ENCODE measurements at places on chromosomes 3 and 15.

DNA sequence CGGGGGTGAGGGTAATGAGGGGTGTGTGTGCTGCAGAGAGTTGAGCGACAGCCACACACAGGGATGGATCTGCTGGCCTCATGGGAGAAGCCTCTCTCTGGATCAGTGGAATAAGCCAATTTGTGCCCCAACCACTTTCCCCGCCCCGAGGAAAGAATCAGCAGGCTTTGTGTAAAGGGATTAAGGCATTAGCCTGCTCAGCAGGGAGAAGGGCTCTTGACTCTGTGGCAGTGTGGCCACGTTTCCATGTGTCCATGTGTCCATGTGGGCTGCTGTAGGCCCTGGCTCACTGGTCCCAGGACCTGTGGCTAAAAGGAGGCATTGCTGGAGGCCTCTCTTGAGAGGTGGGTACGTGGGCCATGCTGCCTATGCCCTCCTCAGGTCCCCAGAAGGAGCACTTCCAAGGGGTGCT is 104.7 kb downstream of the HMG20A start:
- no peak for DNase-seq

GRCh38 chr3:132231633-132232032 is 85.6 kb upstream of the ACP3 start:
- DNase-seq, result peak; percentile 9

GRCh38 chr3:147216143-147216673 is 190.1 kb downstream of the ZIC4 start:
- DNase-seq, result no peak

DNA sequence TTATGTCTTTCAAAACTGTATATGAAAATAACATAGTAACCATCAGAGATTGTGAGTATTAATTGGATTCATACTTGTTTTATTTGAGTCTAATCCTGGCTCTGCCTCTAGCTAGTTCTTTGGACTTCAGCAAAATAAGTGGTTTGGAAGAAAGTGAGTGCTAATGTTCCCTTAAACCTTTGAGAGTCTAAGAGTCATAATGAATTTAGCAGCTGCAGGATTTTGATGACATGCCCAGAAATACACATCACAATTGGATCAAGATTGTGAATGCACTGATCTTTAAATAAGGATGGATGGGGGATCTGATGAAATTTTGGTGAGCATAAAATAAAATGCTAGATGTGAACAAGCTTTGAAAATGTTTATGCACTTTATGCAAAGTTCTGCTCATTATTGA is 79.9 kb upstream of the FAM98B start:
- DNase-seq, result no peak

DNA sequence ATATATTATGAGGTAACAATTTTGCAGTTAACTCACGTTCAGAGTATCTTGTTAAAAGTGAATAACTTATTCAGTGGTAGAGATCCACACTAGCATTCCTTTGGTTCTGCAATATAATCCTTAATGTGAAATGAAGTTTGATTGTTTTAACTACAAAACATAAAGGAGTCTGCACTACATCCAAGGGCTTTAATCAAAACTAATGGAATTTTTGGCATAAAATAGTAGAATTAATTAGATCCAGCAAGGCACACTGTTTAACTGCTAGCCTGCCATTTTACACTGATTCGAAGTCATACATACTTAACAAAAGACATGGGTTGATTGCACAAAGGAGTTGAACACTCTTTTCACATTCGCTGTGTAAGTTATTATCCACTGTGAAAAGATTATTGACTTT is 263.0 kb upstream of the ROBO2 start:
- DNase-seq, result no peak

GRCh38 chr15:47366884-47367283 is 350.4 kb upstream of the SEMA6D start:
- DNase-seq, result no peak

DNA sequence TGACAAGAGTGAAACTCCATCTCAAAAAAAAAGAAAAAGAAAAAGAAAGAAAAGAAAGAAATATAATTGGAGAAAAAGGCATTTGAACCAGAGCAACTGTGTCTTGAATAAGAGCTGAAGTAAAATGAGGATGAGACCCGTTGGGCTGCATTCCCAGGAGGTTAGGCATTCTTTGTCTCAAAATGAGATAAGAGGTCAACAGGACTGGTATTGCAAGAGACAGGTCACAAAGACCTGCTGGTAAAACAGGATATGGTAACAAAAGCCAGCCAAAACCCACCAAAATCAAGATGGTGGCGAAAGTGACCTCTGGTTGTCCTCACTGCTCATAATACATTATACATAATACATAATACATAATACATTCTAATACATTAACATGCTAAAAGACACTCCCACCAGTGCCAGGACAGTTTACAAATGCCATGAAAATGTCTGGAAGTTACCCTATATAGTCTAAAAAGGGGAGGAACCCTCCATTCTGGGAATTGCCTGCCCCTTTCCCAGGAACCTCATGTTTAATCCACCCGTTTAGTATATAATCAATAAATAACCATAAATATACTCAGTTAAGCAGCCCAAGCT is 8.6 kb upstream of the TIPIN start:
- no peak for DNase-seq

DNA sequence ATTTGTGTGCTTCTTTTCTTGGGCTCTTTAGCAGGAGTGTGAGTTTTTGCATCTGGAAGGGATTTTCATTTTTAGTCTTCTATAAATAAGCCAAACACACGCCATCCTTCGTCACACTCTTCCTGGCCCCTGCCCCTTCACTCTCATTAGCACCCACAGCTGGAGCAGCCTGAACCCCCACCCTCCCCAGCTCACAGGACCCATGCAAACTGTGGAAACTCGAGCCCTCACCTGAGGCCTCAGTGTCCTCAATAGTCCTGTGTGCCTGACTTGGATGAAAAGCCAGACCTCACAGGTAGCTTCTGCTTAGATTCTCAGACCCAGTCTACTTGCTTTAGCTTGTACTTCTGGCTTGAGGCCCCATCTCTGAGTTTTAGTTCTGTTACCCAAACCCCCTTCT is 167.9 kb downstream of the MTHFS start:
- no peak for DNase-seq

DNA sequence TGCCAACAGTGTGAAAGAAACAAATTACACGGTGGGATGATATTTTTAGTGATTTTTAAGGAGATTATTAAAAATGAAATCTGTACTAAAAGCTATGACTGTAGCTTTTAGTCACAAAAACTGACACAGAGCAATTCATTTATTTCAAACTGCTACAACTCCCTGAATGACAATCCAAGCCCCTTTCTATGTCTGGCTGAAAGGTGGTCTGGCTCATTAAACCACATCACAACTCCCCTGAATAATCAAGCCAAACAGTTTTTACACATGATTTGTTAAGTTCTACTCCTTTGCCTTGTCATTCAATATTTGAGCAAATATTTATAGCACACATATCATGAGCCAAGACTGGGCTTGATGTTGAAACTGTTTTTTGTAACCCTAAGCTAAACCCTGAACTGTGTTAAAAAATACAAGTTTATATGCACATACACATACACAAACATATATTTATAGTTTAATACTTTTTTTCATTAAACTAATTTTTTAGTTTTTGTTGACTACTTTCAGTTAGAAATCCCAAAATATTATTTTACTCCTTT is 125.5 kb downstream of the RBMS3 start:
- no peak for DNase-seq

DNA sequence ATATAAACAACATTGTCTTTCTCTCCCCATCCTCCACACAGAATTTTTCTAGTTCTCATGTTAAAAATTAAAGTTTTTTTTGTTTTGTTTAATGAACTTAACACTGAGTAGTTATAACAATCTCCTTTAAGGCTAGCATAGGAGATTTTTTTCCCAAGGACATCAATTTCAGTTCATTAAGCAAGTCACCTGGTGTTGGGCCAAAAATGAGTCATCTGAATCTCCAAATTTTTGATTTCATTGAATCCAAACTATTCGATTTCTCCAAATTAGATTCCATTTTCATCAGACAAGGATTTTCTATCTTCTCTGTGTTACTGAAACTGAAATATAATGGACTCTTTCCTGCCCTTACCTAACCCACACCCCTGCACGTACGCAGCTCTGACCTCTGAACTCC is 631.4 kb upstream of the MDFIC2 start:
- no peak for DNase-seq

- DNase-seq, result no peak
These were observed 756.3 kb downstream of the VGLL3 start for GRCh38 chr3:86234506-86235254.

GRCh38 chr3:57752307-57752706 is 3.8 kb upstream of the SLMAP start:
- no peak for DNase-seq

DNA sequence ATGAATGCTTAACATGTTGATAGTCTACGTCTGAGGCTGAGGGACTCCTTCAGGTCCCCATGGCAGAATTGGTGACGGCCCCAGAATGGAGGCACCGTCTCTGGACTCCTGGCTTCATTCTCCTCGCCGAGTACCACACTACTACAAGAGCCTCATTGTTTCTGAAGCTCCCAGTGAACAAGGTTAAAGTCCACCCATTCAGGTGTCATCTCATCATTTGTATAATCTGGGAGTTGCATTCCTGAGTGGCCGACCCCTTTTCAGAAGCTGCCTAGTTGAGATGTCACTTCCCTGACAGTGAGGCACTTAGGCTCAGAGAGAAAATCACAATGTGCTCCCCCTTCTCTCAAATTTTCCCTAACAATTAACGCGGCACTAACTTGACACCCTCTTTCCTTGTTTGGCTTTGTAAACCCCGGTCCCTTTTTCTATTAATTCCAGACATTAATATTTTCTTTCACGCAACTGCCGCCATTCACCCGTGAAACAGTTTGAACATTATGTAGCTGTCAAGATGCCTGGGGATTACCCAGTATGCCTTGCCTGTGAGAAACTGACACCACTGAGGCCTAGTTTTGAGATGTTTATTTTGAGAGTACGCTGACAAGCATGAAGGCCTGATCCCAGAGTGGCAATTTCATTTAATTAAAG is 105.6 kb downstream of the MCTP2 start:
- no peak for DNase-seq

DNA sequence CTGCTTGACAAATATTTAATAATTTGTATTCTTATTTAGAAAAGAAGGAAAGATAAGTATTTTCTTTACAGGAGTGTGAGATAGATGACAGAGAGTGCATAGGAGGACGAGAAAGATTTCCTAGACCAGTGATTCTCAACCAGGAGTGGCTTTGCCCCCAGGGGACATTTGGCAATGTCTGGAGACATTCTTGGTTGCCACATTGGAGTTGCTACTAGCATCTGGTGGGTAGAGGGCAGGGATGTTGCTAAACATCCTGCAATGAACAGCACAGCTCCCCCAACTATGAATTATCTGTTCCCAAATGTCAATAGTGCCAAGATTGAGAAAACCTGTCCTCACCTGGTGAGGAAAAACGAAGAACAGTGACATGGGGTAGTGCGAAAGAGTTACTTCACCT is 30.8 kb upstream of the MINAR1 start:
- no peak for DNase-seq

DNA sequence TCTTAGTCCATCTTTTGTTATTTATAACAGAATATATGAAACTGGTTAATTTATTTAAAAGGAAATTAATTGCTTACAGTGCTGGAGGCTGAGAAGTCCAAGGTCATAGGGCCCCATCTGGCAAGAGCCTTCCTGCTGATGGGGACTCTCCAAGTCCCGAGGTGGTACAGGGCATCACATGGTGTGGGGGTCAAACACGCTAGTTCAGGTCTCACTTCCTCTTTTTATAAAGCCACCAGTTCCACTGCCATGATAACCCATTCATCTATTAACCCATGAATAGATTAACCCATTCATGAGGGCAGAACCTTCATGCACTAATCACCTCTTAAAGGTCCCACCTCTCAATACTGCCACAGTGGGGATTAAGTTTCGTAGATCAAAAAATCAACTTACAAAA is 659.3 kb downstream of the NAALADL2 start:
- DNase-seq, result no peak

All from GOT3 (cell line).